ENCODE measurements at places on chromosomes 4 and X.

DNA sequence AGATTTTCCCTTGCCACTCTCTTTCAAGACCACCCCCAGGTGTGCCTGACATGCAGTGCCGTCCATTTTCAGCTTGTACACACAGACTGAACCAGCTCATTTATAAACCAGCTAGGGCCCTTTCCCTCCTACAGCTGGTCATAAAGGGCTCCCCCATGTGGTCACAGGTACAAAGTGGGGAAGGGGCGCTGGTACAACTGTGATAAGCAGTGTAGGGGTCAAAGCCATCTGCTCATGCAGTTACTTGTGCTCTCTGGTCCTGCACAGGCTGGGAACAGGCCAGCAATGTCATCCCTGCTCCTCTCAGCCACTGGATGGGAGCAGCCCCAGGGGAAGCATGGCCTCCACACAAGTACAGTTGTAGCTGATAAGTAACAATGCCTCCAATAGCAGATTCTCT is 20.6 kb downstream of the GABRQ start:
- no peak for DNase-seq

DNA sequence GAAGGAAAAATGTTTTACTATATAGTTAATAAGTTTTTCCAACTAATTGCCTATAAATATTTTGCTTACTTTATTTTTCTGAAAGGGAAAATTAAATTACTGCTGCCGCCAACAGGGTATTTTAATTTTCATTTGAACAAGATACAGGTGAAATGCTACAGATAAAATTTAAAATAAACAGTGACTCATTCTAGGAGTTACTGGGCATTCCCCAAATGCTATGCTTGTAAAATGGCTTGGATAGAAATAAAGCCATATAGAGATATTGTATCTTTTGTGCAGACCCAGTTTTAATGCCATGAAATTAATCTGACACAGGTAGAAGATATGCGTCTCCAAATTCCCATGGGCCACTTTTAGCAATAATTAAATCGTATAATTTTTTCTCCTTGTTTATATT is 144.5 kb downstream of the NAP1L3 start:
- no peak for DNase-seq

DNA sequence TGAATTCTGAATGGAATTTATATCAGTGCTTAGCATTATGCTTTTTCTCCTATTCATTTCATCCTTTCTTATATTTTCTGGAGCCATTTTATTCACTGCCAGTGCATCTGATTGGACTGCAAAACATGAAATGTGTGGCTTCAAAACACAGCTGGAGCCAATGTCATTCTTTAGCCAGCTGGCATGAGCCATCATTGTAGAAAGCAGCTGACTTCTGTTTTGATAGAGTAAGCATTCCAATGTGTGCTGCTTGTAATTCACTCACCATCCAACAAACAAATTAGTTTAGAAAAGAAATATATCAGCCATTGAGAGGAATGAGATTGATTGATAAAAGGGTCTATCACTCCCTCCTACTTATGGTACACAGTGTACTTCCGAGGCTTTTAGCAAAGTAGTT is 2616.0 kb downstream of the ARAP2 start:
- DNase-seq: no peak

GRCh38 chrX:131262200-131262599 is 26.9 kb downstream of the IGSF1 start:
- no peak for DNase-seq

GRCh38 chr4:87807402-87807801 is 8.0 kb downstream of the IBSP start:
- DNase-seq: no peak

DNA sequence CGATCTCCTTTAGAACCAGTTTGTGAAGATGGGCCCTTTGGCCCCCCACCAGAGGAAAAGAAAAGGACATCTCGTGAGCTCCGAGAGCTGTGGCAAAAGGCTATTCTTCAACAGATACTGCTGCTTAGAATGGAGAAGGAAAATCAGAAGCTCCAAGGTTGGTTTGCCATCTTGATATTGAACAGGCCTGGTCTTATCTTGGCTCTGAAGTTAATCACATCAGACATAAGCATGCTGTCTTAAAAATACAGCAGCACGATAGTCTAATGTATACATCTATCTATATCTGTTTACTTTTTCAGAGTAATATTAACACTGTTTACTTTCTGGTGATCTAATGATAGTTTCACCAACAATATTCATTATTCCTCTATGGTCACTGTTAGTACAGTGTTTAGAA is 129.8 kb downstream of the PTTG2 start:
- no peak for DNase-seq

GRCh38 chr4:184620212-184620867 is 28.9 kb downstream of the CASP3 start:
- no peak for DNase-seq

DNA sequence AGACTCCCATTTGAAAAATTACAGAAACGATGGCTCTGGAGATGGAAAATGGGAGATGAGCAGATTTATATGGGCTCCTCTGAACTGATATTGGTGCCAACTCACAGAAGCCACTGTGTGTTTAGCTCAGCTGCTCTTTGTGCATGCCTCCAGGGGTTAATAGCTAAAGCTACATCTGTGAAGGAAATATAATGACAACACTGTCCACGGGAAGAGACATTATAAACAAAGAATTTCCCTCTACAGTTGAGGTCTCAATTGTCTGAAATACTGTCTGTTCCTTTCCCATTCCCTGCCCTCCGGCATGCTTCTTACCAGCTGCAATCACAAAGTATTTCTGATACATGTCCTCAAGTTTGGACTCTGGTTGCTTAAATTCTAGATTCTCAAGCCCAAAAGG is 40.4 kb downstream of the PPA2 start:
- DNase-seq: no peak

- DNase-seq: no peak
These were observed 48.5 kb upstream of the EGFL6 start for GRCh38 chrX:13520936-13521335.

GRCh38 chrX:54479136-54480111 is 16.6 kb downstream of the FGD1 start:
- no peak for DNase-seq
